Pulmonary artery endothelial cell (primary cell): ENCODE measurements at places on chromosomes 5 and 9.

DNA sequence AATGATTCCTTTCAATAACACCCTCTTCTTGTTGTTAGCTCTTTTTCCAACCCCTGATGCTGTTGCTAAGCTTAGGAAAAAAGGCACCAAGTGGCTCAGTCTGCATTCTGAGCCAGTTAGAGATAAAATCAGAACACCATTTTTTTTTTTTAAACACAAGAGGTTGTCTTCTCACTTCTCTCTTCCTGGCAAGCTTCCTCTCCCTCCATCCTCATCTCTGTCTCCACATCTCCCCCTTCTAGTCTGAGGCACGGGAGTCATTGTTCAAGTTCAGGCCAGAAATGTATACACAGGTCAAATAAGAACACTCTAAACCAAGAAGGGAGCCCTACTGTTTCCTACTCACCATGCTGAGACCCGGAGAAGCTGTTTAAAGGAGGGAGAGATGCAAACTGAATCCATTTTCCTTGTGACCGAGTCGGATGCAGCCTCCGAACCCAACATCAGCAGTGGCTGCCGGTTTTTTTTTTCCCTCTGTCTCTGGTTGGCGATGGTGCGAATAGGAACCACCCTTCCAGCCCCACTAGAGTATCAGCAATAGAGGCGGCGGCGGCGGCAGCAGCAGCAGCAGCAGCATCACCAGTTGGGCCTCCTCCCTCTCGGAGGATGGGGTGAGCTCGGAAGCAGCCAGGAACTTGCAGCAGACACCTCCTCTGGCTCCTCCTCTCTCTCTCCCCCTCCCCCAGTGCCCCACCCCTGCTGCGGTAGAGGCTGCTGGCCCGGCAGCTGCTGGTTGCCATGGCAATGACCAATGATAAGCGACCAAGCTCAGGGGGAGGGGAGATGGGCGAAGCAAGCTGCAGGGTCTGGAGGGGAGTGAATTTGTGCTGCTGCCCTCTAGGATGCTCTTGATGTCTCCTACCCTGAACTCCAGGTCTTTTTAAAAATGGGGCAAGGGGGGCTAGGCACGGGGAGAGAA lies at the start of gene JAKMIP2:
Gene JAKMIP2, minus strand, starts transcription at position 619 of the 919 bp plus-strand sequence. CDS start 110,922 bp downstream, outside the sequence.
- DNase-seq = no peak

DNA sequence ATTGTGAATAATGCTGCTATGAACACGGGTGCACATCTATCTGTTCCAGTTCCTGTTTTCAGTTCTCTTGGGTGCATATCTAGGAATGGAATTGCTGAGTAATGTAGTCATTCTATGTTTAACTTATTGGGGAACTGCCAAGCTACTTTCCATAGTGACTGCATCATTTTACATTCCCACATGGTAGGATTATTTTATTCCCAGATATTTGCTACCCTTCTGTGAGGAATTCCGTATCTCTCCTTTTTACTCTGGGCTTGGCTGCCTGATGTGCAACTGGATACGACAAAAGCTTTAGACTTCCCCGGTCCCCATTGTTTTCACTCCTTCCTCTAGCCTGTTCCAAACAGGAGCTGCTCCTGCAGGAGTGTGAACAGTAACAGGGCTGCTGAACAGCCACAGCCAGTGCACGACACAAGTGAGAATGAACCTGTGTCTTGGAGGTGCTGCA lies 7.2 kb downstream of the TAS2R1 start:
- DNase-seq = no peak

- no peak for DNase-seq
Observed at GRCh38 chr9:5749306-5749705, 83.6 kb downstream of the ERMP1 start.

GRCh38 chr9:110967196-110967595 lies 71.1 kb downstream of the LPAR1 start:
- no peak for DNase-seq

DNA sequence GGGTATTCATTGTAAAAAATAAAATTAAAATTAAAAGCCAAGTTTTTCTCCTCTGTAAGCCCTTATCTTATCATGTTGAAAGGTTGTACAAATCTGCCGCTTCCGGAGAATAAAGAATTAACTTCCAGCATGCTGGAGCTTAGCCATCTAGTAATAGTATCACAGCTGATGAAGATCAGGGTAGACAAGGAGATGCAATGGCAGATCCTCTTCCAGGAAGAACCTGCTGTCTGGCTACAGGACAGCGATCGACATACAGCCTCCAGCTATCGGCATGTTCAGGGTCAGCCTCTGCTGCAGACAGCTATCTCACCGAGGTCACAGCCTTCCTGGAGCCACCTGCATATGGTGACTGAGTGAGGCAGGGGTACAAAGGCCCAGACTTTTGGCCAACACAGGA lies 82.6 kb downstream of the MED27 start:
- DNase-seq = no peak

GRCh38 chr9:89000371-89000781 lies 9.1 kb downstream of the S1PR3 start:
- no peak for DNase-seq

DNA sequence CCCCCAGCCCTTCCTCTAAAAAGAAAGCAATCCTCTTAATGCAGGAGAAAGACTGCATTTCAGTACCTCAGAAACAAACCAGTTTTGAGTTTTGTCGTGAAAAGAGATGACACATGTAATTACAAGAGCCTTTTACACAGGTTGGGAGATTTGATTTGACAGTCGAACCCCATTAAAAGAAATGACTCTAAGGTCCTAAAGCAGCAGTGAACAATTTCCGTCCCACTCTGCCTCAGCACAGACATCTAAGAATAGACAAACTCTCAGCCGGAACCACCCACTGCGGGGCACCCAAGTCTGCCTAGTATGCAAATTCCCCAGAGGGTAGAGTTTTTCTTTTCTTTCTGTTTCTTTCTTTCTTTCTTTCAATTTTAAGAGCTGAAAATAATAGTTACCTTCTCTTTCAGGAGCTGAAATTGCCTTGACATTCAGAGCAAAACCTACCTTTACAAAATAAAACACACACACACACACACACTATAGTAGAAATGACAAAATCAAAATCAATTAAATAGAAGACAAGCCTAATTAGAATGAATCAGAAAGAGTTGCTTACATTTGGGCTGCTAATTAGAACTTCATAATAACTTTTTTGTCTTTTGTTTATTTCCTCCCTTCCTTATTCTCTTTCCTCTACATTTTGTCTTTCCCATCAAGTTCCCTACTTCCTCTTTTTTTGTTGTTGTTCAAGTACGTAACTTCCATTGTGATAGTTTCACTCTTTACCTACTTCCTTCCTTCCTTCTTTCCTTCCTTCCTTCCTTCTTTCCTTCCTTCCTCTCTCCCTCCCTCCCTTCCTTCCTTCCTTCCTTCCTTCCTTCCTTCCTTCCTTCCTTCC lies 65.1 kb downstream of the BASP1 start:
- DNase-seq = no peak

DNA sequence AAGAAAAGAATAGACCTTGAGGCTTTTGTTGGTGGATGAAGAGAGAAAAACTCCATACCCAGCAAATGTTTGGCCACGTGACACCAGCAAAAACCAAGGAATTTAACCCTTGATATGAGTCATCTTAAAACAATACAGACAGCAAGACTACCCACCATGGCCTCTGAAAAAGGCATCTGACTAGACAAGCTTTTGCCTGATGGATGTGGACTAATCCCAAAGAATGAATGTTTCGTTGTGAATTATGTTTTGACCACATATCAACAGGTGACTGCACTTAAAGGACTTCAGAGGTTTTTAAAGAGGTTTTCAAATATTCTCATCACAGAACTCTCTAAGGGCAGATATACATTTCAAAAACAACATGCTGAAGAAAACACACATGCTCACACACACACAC lies 33.0 kb upstream of the SLC1A3 start:
- DNase-seq = peak; percentile 15

DNA sequence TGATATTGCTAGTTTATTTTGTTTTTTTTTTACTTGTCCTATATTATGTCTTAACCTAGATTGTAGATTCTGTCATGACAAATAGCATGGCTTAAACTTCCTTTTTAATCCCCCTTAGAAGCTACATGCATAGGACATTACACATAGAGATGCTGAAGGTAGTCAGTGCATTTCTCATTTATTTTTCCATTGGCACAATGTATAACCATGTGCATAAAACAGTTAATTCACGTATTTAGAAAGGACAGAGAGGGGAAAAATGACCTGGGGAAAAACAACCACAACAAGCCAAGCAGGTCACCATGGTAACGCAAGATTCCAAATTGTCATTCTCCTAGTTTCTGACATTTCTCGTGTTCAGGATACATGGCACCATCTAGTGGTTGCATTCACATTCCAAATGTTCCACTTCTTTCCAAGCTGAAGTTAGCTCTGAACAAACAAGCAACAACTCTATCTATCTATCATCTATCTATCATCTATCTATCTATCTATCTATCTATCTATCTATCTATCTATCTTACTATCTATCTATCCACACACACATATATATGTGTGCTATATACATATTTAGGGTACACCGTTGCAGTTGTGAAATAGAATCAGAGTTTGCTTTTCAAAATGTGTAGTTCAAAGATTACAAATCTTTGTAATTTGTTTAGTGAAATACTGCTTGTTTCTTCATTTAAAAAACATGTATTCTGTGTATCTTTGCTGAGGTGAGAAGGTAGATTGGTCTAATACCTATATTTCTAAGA lies 487.2 kb upstream of the ST8SIA4 start:
- peak; percentile 30 for DNase-seq

- no peak for DNase-seq
Observed at GRCh38 chr5:126837906-126838539, 61.1 kb downstream of the LMNB1 start.

DNA sequence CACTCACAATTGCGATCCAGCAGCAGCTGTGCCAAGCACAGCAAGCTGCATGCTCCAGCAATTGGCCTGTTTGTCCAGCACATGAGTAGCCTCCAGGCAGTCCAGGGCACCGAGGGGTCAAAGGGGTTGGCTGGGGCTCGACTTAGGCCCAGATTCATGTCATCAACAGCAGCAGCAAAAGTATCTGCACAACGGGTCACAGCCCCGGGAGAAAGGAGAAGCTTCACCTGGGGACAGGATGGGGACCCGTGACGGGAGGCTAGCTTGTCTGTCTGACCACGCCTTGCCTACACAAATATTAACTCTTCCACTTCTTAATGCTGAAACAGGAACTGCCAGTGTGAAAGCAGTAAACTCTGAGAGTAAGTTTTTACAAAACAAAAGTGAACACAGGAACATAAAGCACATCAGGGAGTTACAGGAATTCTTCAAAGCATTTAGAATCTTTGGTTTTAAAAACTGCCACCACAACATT lies 191.2 kb downstream of the PIK3R1 start:
- no peak for DNase-seq

DNA sequence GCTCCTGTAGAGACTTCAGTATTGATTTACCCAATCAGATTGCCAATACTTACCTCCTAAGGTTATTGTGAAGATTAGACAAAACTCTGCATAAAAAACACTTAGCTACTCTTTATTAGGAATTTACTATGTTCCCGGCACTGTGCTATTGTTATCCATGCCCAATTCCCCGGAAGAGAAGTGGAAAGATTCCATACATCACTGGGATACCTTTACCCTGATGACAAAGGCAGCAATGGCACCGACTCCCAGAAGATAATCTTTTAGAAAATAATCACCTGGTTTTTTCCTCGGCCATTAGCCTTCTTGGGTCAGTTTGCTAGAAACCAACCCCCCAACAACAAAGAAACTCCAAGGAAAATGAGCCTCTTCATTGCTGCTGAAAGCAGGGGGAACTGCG lies 226.0 kb downstream of the SNX18 start:
- no peak for DNase-seq

DNA sequence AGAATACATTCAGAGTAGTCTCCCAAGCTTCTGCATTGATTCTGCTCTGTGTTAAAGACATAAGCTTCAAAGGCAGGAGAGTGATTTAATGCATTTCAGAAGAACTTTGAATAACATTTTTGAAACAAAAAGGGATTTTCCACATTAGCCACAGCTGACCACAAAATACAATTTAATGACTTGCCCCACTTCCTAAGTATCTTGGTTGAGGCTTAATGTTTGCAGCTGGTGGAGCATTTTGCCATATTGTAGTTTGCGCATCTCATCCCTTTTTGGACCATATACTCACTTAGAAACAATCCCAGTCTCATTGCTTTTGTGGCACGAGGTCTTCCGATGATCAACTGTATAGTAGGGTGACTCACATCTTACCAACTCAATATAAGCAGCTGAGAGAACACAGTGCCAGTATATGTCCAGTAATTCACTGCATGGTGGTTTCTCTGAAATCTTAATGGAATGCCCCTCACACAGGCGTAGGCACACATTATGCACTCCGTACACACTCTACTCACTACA lies 455.8 kb upstream of the PTGER4 start:
- DNase-seq = no peak
